ENCODE measurements at places on chromosomes 4 and X.

DNA sequence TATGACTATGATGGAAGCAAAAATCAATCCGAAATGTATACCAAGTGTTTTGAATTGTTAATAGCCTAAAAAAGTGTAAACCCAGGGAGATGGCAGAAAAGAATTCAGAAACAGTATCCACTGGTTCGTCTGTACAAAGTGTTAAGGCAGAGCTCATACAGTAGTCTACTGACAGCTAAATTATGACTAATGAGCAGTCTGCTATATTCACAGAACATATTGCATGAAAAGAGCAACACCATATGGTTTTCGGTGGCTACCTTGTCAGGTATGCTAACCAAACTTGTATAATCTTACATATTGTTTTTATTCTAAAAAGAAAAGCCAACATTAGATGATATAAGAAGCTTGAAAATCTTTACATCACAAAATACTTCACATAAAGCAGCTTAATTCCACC, 18.5 kb downstream of the EPHA5 start:
- DNase-seq, result no peak

DNA sequence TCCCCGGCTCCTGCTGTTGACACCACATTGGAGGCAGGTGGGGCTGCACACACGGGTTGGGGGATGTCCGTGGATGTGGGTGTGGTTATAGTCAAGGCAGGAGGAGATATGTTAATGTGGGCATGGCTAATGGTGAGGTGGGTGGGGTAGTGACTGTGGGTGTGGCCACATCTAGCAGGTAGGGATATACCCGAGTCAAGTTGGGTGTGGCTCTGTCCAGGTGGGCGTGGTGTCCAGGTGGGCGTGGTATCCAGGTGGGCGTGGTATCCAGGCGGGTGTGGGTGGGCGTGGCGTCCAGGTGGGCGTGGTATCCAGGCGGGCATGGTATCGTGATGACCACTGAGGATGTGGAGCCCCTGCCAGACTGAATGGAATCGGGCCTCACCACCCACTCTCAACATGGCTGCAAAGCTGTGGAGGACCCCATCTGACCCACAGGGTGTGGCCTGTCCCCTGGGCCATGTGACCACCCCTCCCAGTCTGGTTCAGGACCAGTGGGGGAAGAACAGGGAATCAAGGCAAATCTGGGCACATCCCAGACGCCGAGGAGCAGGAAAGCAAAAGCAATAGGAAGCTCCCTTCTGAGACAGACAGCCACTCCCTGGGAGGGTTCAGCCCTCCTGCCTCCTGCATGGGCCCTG, 21.0 kb downstream of the MAN2B2 start:
- no peak for DNase-seq

DNA sequence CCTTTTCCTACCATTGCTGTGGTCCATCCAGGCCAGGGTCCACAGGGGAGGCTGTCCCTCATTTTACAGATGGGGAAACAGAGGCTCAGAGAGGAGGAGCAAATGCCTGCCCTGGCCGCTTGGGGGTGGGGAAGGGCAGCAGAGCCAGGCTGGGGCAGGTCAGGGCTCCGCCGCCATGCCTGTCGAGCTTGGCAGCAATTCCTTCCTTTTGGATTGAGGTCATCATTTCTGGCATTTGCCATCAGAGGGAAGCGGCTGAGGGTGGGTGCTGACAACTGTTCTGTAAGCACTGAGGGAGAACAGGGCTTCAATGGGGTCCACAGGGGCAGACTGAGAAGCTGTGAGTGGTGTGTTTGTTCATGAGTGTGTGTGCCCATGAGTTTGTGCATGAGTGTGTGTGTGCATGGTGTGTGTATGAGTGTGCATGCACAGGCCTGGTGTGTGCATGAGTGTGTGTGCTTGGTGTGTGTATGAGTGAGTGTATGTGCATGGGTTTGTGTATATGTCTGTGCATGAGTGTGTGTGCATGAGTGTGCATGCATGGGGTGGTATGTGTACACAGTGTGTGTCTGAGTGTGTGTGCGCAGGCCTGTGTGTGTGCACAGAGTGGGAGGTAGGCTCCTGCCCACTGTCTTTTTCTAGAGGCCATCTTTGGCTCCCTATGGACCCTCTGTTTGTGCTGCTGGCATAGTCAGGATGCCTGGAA, 115.2 kb downstream of the SORCS2 start:
- no peak for DNase-seq

GRCh38 chr4:114615435-114615834, 16.8 kb downstream of the UGT8 start:
- no peak for DNase-seq

DNA sequence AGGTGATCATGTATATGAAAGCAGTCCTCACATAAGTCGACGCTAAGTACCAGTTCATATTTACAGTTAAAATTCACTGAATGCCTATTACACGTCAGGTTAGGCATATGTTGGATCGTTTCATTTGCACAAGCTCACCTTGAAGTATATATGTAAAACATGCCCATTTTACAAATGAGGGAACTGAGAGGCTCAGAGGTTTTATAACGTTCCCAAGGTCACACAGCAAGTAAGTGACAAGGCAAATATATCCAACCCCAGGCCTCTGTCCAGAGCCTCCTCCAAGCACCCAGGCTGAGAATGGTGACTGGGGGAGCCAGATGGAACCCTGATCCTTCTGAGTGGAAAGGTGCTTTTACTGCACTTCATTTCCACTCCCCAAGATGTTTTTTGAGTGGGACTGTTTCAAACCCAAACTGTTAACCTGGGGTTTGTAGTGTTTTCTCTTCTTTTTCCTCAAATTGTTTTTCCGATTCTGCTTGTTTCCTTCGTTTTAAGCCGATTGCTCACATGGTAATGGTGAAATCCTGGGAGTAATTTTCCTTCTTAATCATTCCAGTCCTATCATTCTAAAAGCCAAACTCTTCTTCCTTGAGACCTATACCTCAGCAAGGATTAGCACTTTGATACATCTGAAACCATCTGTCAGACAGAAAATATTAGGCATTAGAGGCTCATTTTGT, 791 bp downstream of the SMIM20 start:
- no peak for DNase-seq

DNA sequence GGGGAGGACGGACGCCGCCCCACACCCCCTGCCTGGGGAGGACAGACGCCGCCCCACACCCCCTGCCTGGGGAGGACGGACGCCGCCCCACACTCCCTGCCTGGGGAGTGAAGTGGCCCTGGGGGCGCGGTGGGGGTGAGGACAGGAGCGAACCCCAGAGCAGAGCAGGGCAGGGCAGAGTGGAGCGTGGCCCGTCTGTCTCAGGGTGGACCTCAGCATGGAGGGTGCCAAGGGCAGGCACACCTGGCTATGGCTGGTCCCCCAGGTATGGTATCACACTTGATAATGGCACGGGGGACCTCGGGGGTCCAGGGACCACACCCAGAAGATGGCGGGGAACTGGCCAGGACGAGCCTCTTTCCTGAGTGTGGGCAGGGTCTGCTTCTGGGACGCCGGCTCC, 9.6 kb downstream of the LRPAP1 start:
- no peak for DNase-seq

GRCh38 chrX:130543603-130544325, 142.0 kb downstream of the RBMX2 start:
- no peak for DNase-seq

DNA sequence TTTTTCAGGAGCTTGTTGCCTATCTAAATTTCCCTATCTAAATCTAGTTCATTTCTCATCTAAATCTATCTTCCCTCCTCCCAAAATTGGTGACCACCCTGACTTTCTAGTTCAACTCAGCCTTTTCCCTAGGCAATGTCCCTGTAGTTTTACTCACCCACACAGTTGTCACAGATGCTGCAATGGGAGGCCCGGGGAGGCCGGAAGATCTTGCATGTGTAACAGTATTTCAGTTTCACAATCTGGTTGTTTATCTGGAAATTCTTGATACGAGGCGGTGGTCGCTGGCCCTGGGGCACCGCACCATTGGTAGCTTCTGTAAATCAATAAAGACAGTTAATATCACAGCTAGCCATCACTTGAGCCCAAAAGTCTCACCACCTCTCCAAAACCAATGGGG, 20.2 kb downstream of the ZDHHC9 start:
- no peak for DNase-seq

GRCh38 chr4:187929024-187929423, 66.5 kb upstream of the ZFP42 start:
- no peak for DNase-seq

GRCh38 chr4:4506961-4507360, 34.9 kb downstream of the STX18 start:
- no peak for DNase-seq

DNA sequence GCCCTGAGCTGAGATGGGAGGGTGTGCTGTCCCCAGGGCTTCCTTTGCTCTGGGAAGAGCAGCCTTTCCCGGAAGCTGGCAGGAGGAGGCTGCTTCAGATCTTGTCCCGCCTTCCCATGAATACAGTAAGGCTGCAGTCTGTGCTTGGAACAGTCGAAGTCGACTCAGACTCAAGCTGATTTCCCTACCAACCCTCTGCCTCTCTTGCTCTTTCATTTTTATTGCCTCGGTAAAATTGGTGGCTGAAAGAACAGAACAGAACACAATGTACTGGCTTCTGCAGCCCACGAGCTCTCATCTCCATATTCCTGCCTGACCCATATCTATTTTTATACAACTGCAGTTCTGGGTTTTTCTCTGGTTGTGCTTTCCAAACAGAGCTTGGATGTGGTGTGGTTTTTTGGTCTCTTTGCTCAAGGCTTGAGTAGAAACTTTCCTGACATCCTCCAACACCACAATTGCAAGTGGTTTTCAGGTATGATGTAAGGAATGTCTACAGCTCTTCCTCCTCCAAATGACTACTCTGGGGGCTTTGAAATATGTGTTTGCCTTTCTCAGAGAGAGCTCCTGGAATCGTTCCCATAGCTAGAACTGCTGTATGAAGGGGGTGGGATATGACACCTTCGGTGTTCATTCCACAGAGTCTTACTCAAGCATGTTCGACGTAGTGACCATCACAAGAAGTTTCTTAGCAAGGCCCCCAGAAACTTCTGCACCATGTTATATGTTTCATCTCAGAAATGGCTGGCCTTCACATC, 61.3 kb downstream of the ENPP6 start:
- DNase-seq, result no peak

- DNase-seq, result no peak
Observed at GRCh38 chr4:104868958-104869357, 277.7 kb upstream of the TET2 start.

DNA sequence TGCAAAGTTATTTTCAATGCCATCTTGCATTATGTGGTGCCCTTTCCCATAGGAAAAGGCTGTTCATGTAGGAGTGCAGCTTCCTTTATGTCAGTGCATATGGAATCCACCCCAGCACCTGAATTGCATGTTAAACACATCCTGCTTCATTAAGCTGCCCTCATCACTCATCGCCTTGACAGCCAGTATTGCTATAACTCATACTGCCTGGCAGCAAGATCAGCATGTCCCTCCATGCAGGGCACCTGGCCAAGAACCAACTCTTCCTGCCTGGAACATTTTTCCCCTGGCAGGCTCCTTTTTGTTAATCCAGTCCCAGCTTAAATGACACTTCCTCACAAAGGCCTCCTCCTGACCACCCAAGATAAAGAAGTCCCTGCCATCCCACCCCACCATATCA, 23.5 kb upstream of the CA5B start:
- DNase-seq, result no peak

GRCh38 chr4:120855307-120856001, 67.1 kb downstream of the PRDM5 start:
- no peak for DNase-seq

- DNase-seq, result peak; percentile 67
Observed at GRCh38 chr4:98482847-98483806, 175.3 kb downstream of the TSPAN5 start.
